HFF-Myc (cell line): ENCODE measurements at places on chromosomes 11 and 22.

DNA sequence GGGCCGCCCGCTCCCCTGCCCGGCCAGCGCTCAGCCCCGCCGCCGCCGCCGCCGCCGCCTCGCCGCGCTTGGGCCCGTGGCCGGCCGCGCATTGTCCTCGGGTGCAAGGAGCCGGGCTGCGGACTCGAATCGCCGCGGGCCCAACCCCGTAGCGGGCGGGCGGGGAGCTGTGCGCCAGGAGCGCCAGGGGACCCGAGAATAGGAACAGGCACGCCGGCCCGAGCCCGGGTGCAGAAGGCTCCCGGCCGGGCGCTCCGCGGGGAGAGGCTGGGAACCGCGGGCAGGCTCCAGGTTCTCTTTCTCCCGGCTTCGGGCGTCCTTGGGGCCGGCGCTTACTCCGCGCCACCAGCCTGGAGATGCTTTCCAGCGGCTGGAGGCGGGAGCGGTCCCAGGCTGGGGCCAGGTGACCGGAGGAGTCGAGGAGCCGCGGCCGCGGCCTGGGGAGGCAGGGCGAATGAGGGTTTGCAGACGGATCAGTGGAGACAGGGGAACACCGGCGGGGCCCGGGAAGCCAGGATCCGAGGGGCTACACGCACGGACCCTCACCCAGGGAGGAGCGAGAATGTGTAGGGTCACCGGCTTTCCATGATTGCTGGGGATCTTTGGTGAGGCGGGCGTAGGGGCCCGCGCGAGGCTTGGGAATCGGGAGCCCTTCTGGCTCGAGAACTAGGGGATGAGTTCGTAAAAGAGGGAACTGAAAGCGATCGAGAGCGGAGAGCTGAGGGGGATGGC lies 726 bp downstream of the PKNOX2 start:
- DNase-seq, result no peak

DNA sequence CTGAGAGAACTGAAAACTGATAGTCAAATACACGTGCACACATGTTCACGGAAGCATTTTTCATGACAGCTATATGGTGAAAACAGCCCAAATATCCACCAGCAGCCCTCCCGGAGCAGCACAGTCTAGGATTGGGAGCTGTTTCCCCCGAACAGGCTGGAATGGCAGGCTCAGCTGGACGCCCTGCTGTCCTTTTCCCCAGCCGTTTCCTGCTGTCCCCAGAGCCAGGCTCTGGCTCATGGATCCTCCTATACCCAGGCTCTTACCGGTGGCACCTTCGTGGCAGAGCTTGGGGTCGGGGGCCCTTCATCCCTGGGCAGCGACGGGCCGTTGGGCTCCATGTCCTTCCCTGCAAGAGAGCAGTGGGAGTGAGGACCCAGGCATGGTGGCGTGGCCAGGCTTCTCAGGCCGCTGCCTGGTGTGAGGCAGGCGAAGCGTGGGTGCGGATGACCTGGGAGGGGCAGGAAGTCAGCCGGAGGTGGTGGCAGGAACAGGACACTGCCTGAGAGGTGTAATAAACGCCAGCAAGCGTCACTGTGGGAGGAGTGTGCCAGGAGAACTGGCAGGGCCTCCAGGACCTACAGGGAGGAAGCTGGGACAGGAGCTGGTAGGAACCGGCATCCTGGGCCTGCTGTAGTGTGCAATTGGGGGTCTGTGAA lies 38.8 kb downstream of the OSBPL5 start:
- no peak for DNase-seq

- no peak for DNase-seq
Measured at GRCh38 chr11:18696638-18697225, 1.8 kb upstream of the TMEM86A start.

GRCh38 chr22:37425800-37426705 lies 1.2 kb downstream of the ELFN2 start:
- DNase-seq, result no peak

- DNase-seq, result no peak
Measured at GRCh38 chr22:41147722-41148121, 55.3 kb downstream of the EP300 start.

DNA sequence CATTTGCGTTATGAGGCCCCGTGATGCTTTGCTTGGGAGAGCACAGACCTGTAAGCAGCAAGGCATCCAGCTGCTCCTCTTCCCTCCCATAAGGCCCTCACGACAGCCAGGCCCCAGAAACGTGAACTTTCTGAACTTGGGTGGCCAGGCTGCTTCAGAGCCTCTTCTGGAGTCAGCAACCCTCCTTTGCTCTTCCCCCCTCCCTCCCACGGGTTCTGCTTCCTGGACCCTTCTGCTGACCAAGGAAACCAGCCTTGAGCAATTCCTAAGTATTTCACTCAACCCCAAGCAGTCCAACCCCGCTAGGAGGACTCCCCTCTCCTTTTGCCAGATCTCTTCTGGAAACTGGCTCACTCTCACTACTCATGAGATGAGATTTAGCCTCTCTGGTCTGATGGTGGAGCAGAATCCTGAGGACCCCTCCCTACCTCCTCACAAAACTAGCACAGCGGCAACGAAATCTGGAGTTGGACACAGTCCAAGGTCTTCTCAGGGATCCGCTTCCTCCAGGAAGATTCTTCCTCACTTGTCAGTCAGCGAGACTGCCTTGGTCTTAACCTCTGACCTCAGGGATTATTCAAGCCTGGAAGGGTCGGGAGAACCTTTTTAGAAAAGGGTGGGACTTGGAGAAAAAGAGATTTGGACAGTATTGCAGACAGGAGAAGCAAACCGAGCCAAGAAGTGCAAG lies 86.2 kb downstream of the UBASH3B start:
- no peak for DNase-seq

GRCh38 chr11:127616158-127616557 lies 615.6 kb upstream of the KIRREL3 start:
- no peak for DNase-seq

DNA sequence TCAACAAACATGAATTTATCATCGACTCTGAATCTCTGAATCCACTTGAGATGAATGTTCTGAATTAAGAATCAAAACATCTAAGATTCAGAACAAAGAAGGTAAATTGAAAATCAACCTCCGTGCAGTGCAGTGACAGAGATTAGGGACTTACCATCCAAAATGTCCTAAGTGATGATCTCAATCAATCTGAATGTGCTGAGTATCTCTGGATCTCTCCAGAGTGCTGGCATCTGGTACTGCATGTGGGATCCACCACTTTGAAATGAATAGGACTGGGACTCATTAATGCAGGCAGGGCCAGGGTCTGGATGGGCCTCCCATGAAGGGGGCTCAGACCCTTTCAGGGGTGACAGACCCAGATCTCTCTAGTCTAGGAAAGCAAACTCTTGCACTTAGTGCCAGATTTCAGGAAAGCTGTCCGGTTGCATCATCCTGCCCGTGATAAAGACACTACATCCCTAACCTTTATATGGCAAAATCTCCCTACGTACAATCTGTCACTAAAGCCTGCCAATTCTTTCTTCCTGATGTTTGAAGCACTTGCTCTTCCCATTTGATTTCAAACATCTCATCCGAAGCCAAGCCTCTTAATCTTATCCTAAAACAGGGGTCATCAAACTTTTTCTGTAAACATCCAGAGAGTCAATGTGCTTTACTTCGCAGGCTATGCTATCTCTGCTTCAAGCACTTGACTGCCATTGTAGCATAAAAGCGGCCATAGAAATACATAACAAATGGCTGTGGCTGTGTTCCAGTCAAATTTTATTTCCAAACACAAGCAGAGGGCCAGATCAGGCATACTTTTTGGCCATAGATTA lies 263.3 kb downstream of the LARGE1 start:
- DNase-seq, result no peak

DNA sequence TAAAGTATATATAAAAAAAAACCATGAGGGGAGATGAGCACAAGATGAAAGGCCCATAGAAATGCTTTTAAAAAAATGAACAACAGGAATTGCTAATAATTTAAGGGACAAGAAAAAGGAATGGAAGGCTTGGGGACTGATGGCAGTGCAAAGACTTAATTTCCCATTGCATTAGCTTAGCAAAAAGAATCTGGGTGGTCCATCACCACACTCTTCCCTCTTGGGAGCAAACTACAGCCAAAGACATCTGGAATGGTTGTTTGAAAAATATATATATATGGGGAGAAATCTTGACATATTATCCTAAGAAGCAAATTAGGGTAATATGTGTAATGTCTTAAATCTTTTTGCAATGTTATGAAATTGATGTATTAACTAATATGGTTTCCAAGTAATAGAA lies 727.1 kb downstream of the METTL15 start:
- no peak for DNase-seq

DNA sequence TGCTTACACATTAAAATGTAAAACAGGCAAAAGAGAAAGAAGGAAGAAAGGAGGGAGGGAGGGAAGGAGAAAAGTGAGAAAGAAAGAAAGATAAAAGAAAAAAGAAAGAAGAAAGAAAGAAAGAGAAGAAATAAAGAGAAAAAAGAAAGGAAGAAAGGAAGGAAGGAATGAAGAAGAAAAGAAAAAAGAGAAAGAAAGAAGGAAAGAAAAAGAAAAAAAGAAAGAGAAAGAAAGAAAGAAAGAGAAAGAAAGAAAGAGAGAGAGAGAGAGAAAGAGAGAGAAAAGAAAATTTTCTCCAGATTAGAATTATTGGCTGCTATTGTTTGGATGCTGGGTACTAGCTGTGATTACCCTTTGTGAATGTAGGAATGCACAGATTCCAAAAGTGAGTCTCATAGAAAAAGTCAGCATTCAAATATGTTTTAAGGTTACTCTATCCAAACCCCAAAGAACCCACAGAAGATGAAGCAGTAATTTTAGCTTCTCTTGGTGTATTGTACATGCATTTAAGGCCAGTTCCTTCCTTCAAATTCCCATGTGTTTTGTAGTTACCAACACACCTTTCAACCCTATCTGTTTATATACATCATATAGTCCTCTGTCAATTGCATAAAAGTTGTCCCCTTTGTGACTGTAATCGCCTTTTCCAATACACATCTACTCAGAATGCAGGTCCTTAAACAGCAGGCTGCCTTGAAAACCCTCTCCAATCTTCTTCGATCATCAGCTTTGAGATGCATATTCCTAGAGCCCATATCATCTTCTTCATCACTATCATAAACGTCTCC lies 789 bp upstream of the FAM111A start:
- DNase-seq, result no peak

DNA sequence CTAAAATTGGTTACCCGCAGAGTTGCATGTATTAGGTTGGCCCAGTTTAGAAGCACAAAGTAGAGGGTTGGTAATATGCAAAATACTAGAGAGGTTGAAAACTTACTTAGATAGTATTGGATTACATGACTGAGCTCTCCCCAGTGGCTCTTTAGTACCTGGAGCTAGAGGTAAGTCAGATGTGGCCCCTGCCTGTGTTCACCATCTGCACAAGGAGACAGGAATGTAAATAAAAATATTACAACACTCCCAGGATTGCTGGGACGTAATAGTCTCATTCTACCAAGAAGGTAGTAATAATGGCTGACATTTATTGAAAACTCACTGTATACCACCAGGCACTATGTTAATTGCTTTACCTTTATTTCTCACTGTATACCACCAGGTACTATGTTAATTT lies 129.6 kb downstream of the SLC17A6 start:
- DNase-seq, result no peak

DNA sequence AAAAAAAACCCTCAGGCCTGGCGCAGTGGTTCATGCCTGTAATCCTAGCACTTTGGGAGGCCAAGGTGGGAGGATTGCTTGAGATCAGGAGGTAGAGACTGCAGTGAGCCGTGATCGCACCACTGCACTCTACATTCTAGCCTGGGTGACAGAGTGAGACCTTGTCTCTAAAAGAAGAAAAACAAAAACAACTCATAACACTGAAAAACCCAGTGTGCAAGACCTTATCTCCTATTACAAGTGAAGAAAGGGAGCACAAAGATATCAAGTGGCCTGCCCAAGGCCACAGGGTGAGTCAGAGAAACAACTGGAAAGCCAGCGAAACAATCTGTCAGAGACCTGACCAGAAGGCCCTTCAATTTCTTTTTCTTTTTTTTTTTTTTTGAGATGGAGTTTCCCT lies 2.5 kb downstream of the TXN2 start:
- no peak for DNase-seq

- DNase-seq, result no peak
Measured at GRCh38 chr22:24703101-24703500, 71.4 kb downstream of the PIWIL3 start.

DNA sequence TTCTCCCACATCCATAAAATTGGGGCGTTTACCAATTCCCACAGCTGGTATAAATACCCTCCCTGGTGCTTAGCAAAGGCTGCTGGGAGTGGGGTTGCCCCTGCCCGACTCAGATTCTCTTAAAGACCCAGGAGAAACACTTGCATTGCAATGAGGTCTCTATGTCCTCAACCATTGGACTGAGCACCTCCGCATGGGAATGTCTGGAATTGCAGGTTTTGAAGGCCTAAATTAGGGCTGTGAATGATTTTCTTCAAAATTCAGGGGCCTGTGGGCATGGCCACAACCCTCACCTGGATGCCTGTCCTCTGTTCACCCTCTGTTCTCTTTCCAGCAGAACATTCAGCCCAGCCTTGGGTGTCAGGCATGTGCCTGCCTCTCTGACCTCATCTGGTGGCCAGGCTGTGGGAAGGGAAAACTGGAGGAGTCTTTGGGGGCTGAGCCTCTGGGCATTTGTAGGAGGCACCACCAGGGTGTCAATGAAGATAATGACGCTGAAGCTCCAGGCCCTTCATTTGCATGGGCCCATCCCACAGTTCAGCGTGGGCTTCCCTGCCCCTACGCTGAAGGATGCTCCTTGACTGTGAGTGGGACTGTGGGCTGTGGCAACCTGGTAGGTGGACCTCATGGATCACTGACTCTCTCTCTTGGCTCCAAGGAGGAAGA lies 52.7 kb upstream of the MYEOV start:
- no peak for DNase-seq

DNA sequence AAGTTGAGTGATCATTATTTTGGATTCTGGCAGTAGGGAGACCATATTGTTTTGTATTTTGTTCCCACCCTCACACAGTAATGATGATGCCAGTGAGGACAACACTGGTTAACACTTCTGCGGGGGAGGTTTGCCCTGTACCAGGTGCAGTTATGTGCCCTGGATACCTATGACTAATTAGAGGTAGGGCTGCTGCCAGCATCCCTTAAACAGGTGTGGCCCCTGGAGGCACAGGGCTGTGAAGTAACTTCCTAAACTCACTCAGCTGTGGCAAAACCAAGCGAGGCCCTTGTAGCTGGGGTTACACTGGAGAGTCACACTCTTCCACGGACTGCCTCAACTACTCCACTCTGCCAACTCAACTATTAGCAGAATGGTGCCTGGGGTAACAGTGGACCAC lies 64.5 kb downstream of the MCM5 start:
- DNase-seq, result no peak

DNA sequence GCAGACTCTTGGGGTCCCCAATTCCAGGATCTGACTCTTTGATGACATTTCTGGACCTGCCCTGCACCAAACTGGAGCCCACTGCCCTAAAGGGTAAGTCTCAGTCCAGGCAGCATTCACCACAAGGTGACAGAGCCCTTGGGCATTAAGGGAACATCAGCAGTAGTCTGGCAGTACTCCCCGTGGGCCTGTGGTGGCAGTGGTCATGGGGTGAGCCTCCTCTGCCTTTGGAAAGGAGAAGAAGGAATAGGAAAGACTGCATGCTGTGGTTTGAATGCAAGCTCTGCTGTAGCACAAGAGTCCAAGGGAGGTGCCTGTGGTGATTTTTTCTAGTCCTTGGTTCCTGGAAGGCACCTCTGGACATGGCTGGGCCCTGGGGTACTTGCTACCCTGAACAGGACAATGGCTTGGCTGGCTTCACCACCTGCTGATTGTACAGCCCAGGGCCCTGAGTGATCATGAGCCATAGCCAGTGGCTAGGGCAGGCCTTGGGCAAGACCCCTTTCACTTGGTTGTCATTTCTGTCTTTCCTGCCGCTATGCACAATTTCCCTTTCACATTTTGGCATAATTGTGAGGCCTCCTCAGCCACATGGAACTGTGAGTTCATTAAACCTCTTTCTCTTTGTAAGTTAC lies 160.7 kb upstream of the GRIA4 start:
- no peak for DNase-seq
